ENCODE measurements at places on chromosomes 1 and 21.

GRCh38 chr1:12275370-12275769, 45.5 kb downstream of the VPS13D start:
- DNase-seq, result peak; percentile 40

DNA sequence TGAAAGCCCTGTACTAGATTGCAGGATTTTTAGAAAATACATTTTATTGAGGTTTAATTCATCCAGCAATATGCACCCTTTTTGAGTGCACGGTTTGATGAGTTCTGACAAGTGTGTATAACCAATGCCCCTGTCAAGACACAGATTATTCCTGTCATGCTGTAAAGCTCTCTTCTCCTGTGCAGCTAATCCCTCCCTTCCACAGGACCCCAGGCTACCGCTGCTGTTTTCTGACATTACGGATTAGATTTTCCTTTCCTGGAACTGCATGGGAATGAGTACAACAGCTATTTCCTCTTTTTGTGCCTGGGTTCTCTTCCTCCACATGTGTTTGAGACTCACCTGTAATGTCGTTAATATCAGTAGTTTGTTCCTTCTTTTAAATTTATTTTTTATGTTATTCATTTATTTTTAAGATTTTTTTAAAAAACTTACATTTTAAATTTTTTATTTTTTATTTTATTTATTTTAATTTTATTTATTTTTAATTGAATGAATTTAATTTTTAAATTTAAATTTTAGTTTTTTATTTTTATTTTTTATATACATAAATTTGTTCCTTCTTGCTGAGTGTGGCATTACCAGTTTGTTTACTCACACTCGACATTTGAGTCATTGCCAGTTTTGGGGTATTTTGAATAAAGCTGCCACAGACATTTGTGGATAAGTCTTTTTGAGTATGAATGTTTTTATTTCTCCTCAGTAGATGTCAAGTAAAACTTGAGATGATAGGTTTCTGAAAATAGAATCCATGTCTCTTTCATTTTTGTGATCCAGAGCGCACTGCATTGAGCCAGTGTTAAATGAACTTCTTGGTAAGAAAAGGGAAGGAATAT, 79.0 kb upstream of the B3GALT5 start:
- no peak for DNase-seq

DNA sequence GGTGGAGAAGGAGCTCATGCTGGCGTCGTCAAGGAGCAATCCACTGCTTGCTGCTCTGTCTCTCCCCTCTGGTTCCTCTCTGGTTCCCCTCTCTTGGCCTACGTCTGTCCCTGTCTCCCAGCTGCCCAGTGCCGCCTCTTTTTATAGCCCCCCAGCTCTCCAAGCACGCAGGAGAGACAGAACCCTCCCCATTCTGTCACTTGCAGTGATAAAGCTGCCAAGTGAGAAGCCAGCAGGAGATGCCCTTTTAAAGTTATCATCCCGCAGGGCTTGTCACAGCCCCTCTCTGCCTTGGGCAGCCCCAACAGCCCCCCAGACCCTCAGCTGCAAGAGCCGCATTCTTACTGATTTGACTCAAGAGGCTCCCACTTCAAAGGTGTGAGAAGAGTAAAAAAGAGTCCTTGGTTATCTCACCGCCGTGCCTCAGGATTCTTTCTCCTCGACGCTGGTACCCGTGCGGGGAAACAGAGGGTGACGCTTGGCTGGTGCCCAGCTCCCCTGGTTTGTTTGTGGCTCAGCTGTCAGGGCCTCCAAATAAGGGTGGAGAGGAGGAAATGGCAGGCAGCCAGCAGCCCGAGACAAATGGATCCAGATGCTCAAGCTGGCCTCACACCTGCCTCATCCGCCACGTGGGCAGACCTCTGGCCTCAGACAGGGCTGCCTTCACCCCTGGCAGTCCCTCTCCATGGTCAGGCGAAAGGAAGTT, at the start of gene NPPA:
Gene NPPA (minus strand): TSS at position 117 of the 706 bp plus-strand sequence. CDS start 99 bp downstream, at position 18.
- peak; percentile 81 for DNase-seq

- DNase-seq, result no peak
Measured at GRCh38 chr21:21722731-21723130, 724.5 kb downstream of the NCAM2 start.

GRCh38 chr1:230316864-230317745, 109.0 kb downstream of the PGBD5 start:
- DNase-seq, result no peak

- DNase-seq, result no peak
Measured at GRCh38 chr1:244778344-244778743, 57.1 kb upstream of the COX20 start.

- DNase-seq, result peak; percentile 32
Measured at GRCh38 chr1:8814865-8815264, 2.6 kb downstream of the RERE start.

GRCh38 chr1:156709757-156710489, 4.5 kb upstream of the CRABP2 start:
- DNase-seq, result peak; percentile 89

DNA sequence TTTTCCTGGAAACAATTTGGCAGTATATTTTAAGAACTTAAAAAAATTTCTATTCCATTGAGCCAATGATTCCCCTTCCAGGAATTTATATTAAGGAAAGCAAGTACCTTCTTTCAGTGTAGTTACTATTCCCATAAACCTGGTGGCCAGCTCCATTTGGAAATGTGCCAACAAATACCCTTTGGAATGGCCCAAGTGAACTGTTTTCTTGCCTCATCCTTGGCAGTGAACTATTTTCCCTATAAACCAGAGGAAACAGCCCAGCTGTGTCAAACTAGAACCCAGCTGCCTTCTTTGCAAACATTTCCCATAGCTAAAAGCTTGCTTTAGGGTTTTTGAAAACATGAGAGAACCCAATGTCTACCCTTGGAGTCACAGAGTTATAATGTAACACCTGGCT, 496.9 kb downstream of the NEGR1 start:
- DNase-seq, result peak; percentile 51

GRCh38 chr1:53272349-53272748, 34.0 kb upstream of the MAGOH start:
- DNase-seq, result no peak

- DNase-seq, result no peak
Measured at GRCh38 chr1:160104486-160104885, 6.1 kb upstream of the IGSF8 start.

DNA sequence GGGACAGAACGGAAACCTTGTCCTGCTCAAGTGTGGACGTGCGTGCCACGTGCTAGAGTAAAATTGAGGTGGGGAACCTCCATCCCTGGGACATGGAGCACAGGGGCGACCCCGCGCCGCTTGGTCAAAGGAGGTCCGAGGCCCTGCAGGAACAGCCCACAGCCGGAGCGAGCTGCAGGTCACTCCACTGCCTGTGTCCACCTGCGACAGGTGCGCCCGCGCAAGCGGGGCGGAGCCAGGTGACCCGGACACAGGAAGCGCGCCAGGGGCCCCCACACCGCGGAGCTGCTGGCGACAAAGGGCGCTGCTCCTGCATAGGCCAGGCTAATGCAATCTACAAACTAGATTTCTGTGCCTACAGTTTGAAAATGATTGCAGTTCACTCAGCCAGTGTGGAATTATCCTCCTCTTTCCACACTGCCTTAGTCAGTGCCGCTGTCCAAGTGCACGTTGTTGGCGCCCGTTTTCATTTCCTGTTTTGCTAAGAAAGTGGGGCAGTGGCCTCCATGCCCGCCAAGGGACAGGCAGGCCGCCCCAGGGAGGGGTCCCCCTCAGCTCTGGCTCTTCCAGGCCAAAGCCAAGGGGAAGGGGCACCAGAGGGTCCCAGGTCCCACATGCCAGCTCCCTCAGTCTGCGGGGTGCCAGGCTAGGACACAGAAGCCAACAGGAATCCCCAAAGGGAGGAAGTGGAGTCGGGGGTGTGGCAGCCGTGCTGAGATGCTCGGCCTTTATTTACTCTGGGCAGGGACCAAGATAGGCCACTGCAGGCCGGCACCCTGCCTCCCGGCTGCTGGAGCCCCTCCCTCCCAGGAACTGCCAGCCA, 4.3 kb upstream of the NADK start:
- peak; percentile 46 for DNase-seq

- peak; percentile 73 for DNase-seq
Measured at GRCh38 chr1:226677027-226678020, 61.8 kb downstream of the ITPKB start.

DNA sequence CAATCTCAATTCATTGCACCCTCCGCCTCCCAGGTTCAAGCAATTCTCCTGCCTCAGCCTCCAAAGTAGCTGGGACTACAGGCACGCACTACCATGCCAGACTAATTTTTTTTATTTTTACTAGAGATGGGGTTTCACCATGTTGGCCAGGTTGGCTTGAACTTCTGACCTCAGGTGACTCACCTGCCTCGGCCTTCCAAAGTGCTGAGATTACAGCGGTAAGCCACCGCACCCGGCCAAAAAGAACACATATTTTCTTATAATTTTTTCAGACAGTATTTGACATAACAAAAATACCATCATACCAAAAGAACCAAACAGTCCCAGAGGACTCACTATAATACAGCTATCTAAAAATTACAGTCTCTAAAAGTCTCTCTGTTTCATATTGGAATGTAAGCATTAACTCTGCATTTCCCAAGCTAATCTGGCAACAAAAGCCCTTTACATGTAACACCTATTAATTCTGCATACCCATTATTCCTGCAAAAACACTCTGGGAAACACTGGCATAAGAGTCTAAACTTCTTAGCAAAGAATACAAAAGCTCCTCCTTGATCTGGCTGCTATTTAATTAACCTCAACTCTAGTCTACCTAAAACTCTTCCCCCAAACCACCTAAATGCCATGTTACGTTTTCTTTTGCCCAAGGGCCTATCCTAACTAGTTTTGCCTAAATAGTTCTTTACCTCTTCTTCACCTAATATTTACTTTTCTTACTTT, 26.9 kb downstream of the WDR26 start:
- DNase-seq, result no peak

DNA sequence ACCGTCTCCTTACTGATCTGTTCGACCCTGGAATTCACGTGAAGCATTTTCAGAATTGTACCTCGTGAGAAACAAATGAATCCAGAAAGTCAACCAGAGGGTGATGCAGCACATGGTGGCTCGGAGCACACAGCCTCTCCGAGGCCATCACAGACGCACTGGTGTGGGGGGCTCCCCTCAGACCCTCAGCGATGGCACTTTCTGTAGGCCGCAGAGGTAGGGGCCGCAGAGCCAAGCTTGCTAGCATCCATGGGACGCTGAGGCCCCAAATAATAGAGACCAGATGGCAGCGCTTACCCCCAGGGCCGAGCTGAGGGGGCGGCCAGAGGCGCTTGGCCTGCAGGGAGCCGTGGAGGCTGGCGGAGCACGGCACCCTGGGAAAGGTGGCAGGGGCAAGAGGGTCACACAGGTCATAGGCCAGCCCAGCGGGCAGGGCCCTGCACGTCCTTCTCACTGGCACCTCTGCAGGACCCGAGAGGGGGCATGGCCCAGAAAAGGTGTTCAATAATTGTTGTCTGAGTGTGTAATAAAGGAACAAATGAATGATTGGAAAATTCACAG, 28.1 kb upstream of the COL6A2 start:
- no peak for DNase-seq

GRCh38 chr1:2967329-2967725, 53.9 kb upstream of the ACTRT2 start:
- no peak for DNase-seq

- DNase-seq, result no peak
Measured at GRCh38 chr1:100328133-100328532, 24.2 kb upstream of the CDC14A start.

GRCh38 chr21:26782747-26783146, 62.5 kb downstream of the ADAMTS1 start:
- DNase-seq, result no peak

- no peak for DNase-seq
Measured at GRCh38 chr1:238789916-238790667, 596.3 kb upstream of the CHRM3 start.

DNA sequence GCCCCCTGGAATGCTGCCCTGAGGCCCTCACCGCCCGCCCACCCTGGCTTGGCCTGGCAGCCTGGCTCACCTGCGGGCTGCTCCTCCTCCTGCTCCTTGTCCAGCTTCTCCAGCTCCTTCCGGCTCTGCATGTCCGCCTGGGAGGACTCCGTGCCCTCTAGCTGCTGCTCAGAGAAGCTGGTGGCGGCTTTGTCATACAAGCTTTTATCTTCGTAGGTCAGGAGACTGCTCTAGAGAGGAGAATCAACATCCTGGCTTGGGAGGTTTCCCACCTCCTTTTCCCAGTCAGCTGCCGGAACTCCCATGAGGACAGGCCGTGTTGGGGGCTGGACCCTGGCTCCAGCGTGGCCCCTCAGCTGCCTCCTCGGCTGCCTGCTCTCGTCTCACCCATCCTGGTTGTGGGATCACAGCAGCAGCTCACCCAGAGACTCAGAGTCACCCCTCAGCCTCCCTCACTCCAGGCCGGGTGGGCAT, 36.6 kb upstream of the TMEM52 start:
- DNase-seq, result no peak

DNA sequence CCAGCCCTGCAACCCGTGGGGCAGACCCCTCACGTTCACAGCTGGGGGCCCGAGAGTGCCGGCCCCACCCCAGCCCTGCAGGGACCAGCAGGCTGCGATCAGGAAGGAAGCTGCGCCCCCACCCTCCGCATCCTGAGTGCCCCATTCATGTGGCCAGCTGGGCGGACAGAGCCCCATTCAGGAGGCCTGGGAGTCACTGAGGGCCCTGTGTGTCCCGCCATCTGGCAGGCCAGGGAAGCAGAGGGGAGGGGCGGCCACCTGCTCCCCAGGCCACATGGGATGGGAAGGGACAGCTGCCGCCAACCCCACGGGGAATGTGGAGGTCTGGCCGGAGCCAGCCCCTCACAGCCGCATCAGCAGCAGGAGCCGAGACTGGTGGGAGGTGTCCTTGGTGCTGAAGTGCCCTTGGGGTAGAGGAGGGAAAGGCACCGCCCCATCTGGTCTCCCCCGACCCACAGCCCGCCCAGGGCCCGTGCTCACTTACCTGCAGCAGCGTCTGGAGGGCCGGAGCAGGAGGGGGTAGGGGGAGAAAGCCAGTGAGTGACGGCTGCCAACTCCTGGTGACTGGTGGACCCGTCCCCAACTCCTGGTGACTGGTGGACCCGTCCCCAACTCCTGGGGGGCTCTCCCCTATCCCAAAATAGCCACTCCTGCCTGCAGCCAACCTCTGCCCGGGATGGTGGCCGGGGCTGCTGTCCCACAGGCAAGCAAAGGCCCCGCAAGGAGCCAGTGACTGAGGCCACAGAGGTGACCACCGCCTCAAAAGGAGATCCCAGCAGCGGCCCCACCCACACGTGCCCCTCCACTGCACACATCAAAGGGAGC, 8.7 kb downstream of the ACAP3 start:
- peak; percentile 92 for DNase-seq

DNA sequence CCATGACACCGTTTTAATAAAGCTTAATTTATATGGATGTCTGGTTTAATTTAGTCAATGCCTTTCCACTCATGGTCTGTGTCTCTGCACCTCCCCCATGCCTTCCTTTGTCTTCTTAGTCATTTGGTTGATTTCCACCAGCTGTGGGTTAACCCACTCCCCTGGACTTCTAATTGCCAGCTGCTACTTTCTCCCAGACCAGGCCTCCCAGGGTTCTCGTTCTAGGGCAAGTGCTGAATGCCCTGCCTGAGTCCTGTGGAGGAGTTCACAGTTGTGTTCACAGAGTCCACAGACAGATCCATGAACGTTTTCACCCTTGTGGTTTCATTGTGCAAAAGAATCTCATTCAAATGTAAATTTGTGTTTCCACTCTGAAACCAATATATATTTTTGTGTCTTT, 243.4 kb downstream of the NUF2 start:
- no peak for DNase-seq

- DNase-seq, result no peak
Measured at GRCh38 chr21:44985441-44986401, 45.9 kb downstream of the SLX9 start.

GRCh38 chr1:3453891-3454810, at the start of gene ARHGEF16:
Gene ARHGEF16, plus strand, starts transcription at chr1:3454665. Its CDS starts 8,420 bp downstream, at chr1:3463085.
- peak; percentile 58 for DNase-seq

All from tongue (tissue), 3 donors.